ENCODE measurements at places on chromosomes 16 and 17.

DNA sequence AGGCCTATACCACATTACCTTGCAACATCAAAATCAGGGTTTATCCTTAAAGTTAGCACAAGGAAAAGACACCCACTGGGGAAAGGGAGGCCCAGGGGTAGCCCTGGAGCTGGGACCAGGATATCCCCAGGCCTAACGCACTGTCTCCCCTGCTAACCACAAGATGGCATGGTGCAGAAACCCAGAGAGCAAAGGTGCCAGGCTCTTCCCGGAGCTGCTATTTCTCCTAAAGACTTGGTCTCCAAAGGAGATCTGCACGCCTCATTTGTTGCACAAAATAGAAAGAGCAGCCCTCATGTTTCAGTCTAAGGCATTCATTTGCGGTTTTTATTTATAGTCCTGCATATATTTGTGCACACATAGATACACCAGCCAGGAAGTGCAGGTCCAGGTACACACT is 408.6 kb downstream of the SOX9 start:
- DNase-seq, result no peak

GRCh38 chr17:19987897-19988296 is 10.3 kb upstream of the AKAP10 start:
- DNase-seq, result no peak

GRCh38 chr17:82390015-82390859 is 18.7 kb downstream of the UTS2R start:
- no peak for DNase-seq

GRCh38 chr17:44539673-44540072 is 17.6 kb upstream of the FZD2 start:
- no peak for DNase-seq

DNA sequence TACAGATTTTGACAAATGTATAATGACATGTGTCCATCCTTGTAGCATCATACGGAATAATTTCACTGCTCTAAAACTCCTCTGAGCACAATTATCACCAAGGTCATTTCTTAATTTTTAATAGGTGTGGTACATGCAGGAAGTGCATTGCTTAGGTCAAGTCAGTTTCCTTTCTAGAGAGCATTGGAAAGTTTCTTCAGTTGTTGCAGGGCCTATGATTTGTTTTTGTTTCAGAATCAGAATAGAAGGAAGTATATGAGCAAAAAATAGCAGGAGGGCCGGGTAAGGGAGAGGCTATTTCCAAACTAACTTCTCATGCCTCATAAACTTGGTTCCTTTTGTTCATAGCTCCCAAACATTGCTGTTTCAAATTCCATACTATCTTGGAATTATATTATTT is 24.0 kb upstream of the SLFN5 start:
- no peak for DNase-seq

GRCh38 chr17:81510785-81511553 is 1.6 kb downstream of the ACTG1 start:
- DNase-seq, result no peak

GRCh38 chr17:11209906-11210305 is 31.1 kb upstream of the SHISA6 start:
- DNase-seq, result no peak

DNA sequence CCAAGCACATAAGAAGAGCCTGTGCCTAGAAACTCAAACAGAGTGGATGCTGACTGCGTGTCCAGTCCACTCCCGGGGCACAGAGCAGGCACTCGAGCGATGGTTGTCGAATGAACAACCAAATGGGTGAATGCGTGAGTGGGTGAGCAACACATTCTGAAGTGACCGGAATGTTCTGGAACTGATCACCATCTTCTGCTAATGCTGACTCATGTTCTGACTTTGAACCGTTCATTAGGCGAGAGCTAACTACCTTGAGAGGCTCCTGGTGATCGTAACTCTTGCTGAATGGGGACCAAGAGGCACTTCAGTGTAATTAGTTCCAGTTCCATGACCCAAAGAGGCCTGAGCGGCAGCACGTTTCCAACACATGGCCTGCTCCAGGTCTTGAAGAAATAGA is 37.9 kb downstream of the IRF8 start:
- no peak for DNase-seq

- DNase-seq, result no peak
Observed at GRCh38 chr17:73224237-73224636, 31.4 kb downstream of the COG1 start.

DNA sequence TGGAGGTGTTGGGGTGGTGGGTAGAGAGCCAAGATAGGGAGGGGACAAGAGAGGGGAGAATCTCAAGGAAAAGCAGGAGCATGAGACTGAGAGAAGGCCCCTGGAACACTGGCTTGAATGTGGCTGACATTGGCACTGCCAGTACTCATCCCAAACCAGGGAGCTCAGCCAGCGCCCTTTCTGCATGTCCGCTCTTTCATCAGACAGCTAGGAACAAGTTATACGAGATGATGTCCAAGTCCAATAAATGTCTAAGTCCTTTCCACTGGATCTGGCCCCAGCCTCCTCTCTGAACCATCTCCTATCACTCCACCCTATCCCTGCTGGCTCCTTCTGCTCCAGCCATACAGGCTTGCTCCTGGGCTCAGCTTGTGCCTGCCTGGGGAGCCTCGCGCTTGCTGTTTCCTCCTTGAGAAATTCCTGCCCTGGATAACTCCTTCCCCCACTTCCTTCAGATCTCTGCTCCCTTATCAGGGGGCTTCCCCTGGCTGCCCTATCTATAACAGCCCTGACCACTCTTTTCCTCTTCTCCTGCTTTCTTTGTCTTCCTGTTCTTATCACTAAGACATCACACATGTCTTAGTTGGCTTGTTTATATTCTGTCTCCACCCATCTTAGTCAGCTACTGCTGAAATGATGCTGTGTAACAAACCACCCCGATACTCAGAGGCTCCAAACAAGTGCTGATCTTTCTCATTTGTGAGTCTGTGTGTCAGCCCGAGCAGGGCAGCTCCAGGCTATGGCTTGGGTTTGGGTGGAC is 37.1 kb upstream of the MEOX1 start:
- no peak for DNase-seq

GRCh38 chr17:63716426-63716825 is 16.5 kb upstream of the LIMD2 start:
- no peak for DNase-seq

DNA sequence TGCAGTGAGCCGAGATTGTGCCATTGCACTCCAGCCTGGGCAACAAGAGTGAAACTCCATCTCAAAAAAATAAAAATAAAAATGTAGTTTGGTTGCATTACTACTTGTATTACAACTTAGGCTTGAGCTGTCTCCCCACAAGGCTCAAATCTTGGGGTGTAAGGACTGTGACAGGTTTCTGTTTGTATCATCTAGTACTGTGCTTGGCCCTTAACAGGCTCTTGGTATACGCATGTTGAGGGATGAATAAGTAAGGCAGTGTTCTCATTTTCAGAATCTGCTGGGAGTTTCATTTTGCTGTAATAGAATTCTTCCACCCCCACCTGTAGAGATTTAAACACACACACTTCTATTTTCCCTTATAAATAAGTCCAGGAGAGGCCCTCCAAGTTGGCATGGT is 289.4 kb upstream of the EEF2KMT start:
- DNase-seq, result no peak

DNA sequence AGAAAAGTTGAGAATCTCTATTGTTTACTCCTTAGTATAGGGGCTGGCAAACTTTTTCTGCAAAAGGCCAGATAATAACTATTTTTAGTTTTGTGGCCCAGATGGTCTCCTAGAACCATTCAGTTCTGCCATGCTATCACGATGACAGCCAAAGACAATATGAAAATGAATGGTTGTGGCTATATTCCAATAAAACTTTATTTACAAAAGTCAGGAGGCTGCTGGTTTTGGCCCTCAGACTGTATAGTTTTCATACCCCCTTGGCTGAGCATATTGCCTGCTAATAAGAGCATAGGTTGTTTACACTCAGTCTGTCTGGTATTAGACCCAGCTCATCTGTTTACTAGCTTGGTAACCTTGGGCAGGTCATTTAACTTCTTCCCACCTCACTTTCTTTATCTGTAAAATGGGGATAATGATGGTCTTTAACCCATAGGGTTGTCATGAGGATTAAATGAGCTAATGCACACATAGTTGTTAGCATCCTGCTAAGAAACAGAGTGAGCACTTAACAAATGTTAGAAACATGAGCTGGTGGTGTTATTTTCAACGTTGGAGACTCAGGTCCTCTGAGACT is 156.3 kb downstream of the MSI2 start:
- no peak for DNase-seq

GRCh38 chr17:81241648-81242420 is 2.7 kb downstream of the NDUFAF8 start:
- peak; percentile 33 for DNase-seq

- DNase-seq, result no peak
Observed at GRCh38 chr16:66229651-66230050, 136.8 kb upstream of the CDH5 start.

DNA sequence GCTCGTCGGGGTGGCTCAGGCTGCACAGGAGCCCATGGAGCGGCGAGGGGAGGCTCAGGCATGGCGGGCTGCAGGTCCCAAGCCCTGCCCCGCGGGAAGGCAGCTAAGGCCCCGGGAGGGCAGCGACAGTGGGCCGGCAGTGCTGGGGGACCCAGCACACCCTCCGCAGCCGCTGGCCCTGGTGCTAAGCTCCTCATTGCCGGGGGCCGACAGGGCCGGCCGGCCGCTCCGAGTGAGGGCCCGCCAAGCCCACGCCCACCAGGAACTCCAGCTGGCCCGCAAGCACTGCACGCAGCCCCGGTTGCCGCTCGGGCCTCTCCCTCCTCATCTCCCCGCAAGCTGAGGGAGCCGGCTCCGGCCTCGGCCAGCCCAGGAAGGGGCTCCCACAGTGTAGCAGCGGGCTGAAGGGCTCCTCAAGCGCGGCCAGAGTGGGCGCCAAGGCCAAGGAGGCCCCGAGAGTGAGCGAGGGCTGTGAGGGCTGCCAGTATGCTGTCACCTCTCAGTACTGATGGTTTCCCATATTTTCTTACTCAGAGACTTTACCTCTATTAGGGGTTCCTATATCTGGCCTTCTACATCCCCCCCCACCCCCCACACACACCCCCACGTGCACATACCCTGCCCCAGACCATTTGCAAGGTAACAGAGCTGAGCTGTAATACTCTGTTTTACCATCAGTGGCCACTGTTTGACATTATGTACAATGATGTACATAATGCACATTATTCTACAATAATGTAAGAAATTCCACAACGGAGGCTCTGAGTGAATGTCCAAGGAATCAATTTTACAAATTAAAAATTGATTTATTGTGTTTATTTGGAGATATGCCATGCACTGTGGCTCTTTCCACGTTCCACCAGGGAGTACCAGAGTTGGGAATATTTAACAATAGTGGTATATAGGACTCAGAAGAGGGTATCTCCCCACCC is 3.7 kb upstream of the VAT1L start:
- no peak for DNase-seq

DNA sequence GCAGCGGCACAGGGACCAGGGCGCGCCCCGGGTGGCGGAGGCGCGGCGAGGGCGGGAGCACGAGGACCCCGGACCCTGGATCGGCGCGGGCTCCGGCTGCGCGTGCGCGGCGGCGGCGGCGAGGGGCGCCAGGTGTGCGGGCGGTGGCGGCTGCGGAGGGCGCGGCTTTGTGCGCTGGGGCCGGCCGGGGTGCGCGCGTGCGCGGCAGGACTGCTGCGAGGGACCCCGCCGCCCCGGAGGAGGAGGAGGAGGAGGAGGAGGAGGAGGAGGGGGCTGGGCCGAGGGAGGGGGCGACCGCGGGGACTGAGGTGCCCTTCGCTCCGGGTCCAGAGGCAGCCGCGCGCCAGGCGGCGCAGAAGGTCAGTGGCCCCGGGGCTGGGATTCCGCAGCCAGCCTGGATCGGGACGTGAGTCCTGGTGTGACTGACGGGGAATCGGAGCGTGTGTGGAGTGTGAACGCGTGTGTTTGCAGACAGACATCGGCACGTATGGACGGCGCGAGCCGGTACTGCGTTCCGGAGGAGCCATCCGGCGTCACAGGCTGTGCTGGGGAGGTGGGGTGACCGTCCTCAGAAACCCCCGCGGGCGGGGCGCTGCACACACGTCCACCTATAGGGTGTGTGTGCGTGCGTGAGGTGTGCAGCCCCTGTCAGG is 19.5 kb upstream of the RAP1GAP2 start:
- DNase-seq, result no peak

GRCh38 chr17:17285951-17286350 is 4.9 kb upstream of the COPS3 start:
- DNase-seq, result no peak

GRCh38 chr16:11972128-11972527 is 4.4 kb upstream of the SNX29 start:
- DNase-seq, result no peak

- DNase-seq, result no peak
Observed at GRCh38 chr17:28974451-28974850, 23.1 kb upstream of the PHF12 start.

DNA sequence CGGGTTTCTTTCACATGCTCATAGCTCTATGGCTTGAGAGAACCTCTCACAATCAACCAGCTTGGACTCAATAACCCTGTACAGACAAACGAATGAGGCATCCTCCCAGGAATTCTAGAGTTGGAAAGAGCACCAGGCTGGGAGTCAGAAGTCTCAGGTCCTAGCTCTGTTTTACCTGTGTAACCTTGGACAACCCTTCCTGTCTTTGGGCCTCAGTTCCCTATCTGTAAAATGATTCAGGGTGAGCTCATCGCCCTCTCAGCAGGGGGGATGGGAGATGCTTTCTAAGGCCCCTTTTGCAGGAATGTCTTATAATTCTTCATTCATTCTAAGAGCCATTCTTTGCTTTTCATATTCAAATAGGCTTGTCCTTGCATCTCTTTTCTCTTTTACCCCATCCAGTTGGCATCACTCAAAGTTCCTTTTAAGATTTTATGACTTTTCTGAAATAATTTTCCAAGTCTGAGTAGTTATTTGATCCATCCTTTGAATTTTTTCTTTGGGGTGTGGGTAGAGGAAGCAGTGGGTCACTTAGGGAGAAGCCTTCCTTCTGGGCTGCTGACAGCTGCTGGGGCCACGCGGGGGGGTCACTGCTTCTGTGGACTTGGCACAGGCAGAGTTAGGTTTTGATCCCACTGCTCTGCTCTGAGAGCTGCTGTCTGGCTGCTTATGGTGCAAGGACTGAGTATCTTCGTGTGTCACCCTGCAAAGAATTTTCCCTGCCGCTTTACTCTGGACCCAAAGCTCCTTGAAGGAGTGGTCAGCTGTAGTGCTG is 102.7 kb downstream of the UTP18 start:
- no peak for DNase-seq

DNA sequence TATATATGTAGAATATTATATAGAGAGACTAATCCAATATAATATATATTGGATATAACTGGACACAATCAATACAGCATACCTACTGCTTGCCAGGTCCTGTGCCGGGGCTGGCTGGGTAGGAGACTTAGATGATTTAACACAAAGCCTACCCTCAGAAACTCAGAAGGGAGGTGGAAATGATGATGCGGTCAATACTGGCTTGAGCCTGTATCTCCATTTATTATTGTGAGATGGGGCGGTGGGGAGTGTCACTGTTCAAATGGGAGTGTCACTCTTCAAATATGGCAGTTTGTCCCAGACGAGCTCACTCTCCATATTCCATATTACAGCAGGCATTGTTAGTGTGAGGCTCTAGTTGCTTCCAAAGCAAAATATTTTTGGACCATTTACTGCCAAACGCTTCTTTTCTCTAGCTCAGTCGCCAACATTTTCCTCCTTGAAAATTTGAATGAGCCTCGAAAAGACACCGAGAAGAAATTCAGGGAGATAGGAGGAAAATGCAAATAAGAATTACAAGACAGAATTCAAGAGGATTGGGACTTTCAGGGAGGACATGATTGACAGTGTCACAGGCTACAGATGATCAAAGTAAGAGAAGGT is 70.7 kb downstream of the WSCD1 start:
- no peak for DNase-seq

- DNase-seq, result no peak
Observed at GRCh38 chr17:79543531-79543930, 67.3 kb downstream of the RBFOX3 start.
